Activated naive CD4-positive, alpha-beta T cell treated with anti-CD3 and anti-CD28 coated beads, Interleukin-2, amount 50 U/mL, for 72 hours (primary cell): ENCODE measurements at places on chromosomes 2 and 18. TPM values are rescaled to one million over a fixed set of nuclear protein-coding genes. Genes with fewer than 3 reads are reported as not detected.

MC4R gene
- not detected for total RNA-seq

SERPINB13 gene
- not detected for total RNA-seq

C2orf78 gene
- total RNA-seq: not detected

SIX2 gene
- total RNA-seq: not detected

LRRC30 gene
- not detected for total RNA-seq

BMP10 gene
- total RNA-seq: not detected

HOXD10 gene
- not detected for total RNA-seq

PAX8 gene
- total RNA-seq: 1.3 TPM

RGPD3 gene
- not detected for total RNA-seq

TTR gene
- not detected for total RNA-seq

KIF5C gene
- total RNA-seq: 16.4 TPM

NT5C1B gene
- not detected for total RNA-seq

TTN gene
- 4.3 TPM for total RNA-seq

NEU2 gene
- total RNA-seq: not detected

GCA gene
- total RNA-seq: 44.9 TPM

HOXD12 gene
- not detected for total RNA-seq

ANKRD23 gene
- total RNA-seq: 3.7 TPM

REG3G gene
- not detected for total RNA-seq

PSTPIP2 gene
- 8.3 TPM for total RNA-seq

DSC3 gene
- not detected for total RNA-seq

DPYSL5 gene
- total RNA-seq: not detected

L3MBTL4 gene
- 0.55 TPM for total RNA-seq

FHL2 gene
- total RNA-seq: 2.6 TPM

OSR1 gene
- not detected for total RNA-seq

TUBA3E gene
- total RNA-seq: not detected

ZNF892 gene
- 3.9 TPM for total RNA-seq

MLPH gene
- total RNA-seq: not detected

PIEZO2 gene
- total RNA-seq: not detected

ARMC9 gene
- total RNA-seq: 4.0 TPM

CHRND gene
- not detected for total RNA-seq

CD226 gene
- total RNA-seq: 42.4 TPM

NEURL3 gene
- 2.2 TPM for total RNA-seq

SLC4A3 gene
- not detected for total RNA-seq

OTX1 gene
- not detected for total RNA-seq

ACVR1C gene
- 2.3 TPM for total RNA-seq

MROH2A gene
- total RNA-seq: not detected

ZBTB7C gene
- total RNA-seq: not detected

IL1B gene
- total RNA-seq: 0.25 TPM

ANKRD30B gene
- total RNA-seq: not detected

PRLH gene
- total RNA-seq: not detected

TUBB6 gene
- 16.7 TPM for total RNA-seq

PLEKHH2 gene
- 2.4 TPM for total RNA-seq

RNF125 gene
- 12.0 TPM for total RNA-seq

KDSR gene
- 90.1 TPM for total RNA-seq

LINC00305 gene
- total RNA-seq: not detected

DNAH7 gene
- 0.05 TPM for total RNA-seq

KIF1A gene
- 6.6 TPM for total RNA-seq

SAG gene
- total RNA-seq: not detected

PRKAG3 gene
- not detected for total RNA-seq

TUBA4B gene
- not detected for total RNA-seq

PAIP2B gene
- 2.5 TPM for total RNA-seq

LOXL3 gene
- total RNA-seq: 1.5 TPM

POTEJ gene
- not detected for total RNA-seq

TDRD15 gene
- total RNA-seq: not detected
